Left hindlimb (tissue), 1 donor: ENCODE measurements at places on chromosomes 11 and 22.

- DNase-seq = peak; percentile 18
Measured at GRCh38 chr11:2290351-2290841, 11.3 kb downstream of the C11orf21 start.

GRCh38 chr11:71200761-71201160 lies 51.6 kb downstream of the SHANK2 start:
- DNase-seq = no peak

DNA sequence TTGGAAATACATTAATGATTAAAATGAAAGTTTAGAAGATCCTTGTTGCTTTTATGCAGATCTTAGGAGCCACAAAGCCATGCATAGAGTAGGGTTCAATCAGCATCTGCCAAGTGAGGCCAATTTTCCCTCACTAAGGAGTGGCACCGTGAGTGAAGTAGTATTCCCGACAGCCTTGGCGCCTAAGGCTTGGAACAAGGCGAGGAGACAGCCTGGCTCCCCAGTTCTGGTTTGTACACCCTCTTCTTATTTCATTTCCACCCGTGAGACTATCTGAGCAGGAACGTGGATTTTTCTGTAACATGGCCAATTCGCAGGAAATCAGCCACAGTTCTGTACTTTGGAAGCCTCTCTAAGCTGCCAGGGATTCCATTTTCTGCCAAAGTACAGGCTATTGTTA lies 22.6 kb downstream of the FADS2 start:
- DNase-seq = no peak

DNA sequence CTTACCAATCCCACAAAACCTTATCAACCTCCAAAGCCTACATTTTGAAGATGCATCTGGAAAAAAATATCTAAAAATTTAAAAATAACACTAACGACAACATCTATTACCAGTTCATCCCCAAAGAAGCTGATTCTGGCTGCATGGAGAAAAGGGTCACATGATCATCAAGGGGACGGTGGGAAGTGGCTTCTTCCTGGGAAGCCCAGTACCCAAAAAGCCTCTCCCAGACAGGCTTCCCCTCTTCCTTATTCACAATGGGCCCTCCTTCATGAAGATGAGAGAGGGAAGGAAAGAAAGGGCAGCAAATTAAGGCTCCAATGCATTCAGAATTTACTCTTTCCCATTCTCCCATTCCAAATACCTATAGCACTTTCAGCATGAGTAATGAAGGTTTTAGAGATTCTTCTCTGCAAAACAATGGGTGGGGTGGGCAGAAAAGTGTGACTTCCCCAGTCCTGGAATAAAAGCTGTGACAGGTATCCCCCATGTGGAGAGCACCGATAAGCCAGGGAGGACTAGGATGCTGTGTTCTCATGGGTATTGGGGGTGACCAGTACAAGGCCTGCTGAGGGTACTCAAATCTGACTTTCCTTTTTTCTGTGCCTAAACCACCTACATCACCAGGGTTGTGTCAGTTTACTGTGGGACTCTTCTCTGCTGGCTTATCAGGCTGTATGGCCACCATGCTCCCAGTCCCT lies 88.2 kb downstream of the SIK3 start:
- DNase-seq = no peak

DNA sequence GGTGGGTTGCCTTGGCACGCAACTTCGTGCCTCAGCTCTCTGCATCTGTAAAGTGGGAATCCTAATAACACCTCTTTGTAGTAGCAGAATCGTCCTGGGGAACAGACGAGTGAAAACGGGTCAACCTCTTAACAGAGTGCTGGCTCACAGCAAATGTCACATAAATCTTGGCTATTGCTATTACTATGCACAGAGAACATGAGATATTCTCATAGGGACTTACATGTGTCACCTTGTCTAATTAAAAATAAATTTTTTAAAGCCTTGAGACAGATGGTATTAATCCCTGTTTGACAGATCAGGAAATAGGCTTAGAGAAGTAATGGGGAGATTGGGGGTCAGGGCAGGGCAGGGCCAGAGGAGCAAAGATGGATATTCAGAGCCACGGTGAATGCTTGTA lies 44.3 kb upstream of the IGSF9B start:
- no peak for DNase-seq
